WTC11 (cell line): ENCODE measurements at places on chromosomes 11 and 22.
A peak's percentile ranks its signal among the peaks of the same experiment; 100 is the strongest.

DNA sequence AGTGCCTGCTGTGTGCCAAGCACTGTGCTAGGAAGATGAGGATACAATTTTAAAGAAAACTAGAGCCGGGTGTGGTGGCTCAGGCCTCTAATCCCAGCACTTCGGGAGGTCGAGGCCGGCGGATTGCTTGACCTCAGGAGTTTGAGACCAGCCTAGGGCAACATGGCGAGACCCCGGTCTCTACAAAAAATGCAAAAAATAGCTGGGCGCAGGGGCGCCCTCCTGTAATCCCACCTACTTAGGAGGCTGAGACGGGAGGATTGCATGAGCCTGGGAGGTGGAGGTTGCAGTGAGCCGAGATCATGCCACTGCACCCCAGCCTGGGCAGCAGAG, 8.3 kb downstream of the TPBGL start:
- no peak overlapping the region for H3K27ac ChIP-seq
- no peak overlapping the region for H3K4me3 ChIP-seq
- peaks cover 67% of the 10 kb centered on the region for H3K27me3 ChIP-seq
- H3K4me1 ChIP-seq = no peaks in the 10 kb centered on the region

DNA sequence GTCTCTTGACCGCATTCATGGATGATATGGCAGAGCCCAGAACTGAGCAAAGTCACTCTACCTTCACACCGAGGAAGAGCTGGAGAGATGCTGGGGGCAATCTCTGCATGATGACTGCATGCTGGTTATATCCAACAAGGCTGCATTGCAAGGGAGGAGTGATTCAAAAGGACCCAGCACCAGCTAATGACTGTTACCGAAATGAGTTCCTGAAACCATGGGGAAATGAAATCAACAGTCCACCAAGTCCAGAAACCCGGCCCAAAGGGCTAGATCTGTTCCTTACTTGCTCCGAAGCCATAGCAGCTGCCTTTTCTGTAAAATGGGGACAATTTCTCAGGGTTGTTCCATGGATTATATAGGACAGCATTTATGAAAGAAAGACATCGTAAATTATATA, 1.2 kb upstream of the SMIM35 start:
- H3K27ac ChIP-seq = no peak overlapping the region
- no peak for DNase-seq
- no peak overlapping the region for H3K4me3 ChIP-seq
- no peaks in the 10 kb centered on the region for H3K36me3 ChIP-seq
- H3K27me3 ChIP-seq = no peaks in the 10 kb centered on the region; the same call in 1 of the 2 replicates
- H3K4me1 ChIP-seq = peaks cover 4% of the 10 kb centered on the region

DNA sequence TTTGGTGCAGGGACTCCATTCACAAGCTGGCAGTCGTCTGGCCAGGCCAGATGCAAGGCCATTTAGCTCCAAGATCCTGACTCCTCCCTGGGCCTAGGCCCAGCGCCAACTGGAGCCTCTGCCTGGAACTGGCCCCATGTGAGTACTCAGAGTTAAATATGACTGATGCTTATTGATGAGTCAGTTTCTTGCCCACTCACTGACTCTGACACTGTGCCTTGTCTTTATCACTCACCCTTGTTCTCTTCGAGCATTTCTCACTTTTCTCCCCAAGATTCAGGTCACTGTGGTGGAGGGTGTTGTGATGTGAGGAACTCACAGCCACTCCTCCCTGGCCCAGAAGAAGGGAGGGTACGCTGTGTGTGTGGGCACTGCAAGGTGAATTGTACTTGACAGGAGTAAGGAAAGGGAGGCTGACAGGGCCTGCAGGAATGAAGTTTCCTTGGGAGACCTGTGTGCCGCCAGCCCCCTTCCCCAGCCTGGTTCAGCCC, 23.2 kb upstream of the ST3GAL4 start:
- H3K4me1 ChIP-seq = peaks cover 25% of the 10 kb centered on the region
- no peaks in the 10 kb centered on the region for H3K27me3 ChIP-seq
- H3K36me3 ChIP-seq = peaks cover 20% of the 10 kb centered on the region
- peak overlapping the region; percentile 45 for H3K27ac ChIP-seq

DNA sequence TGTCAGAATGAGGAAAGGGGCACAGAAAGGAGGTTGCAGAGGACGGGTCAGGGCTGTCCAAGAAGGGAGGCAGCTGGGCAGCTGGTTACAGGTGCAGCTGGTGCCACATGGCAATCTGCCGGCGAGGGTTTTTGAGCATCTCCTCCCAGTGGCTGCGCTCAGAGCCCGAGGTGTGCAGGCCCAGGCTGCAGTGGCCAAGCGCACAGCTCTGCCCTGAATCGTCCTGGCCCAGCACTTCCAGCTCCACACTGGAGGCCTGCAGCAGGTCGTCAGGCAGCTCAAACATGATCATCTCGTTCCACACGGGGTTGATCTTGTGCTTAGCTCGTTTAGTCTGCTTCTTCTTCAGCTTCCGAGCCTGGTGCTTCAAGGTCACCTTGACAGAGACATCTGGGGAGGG, 42.2 kb downstream of the SYT13 start:
- H3K36me3 ChIP-seq = no peaks in the 10 kb centered on the region
- no peak overlapping the region for H3K4me3 ChIP-seq
- 0 out of 2 replicates have a peak, but pooled peaks cover 3% of the 10 kb centered on the region for H3K4me1 ChIP-seq

GRCh38 chr11:2122907-2123627, 16.1 kb downstream of the IGF2 start:
- H3K36me3 ChIP-seq = no peaks in the 10 kb centered on the region
- H3K27me3 ChIP-seq = peaks cover 4% of the 10 kb centered on the region
- H3K27ac ChIP-seq = no peak overlapping the region
